ENCODE measurements at places on chromosomes 5 and 9.
A peak's percentile ranks its signal among the peaks of the same experiment; 100 is the strongest.

DNA sequence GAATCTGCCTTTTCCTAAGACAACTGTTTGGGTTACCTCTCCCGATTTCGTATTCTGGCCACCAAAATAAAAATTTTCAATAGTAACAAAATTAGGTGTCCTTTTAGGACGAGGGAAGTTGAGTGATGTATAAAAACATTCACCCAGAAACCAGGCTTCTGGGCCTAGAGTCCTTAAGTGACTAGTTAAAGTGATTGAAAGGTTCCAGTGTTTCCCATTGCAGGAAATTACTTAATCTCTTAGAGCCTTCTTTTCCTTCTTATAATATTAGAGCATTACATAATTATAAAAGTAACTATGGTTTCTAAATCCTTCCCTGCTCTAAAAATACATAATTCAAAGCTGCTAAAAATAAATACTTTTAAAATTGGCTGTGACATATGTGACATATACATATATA is 7.3 kb downstream of the MCIDAS start:
- no peak for DNase-seq
- no peaks in the 10 kb centered on the region for H3K36me3 ChIP-seq
- peaks cover 58% of the 10 kb centered on the region for H3K27me3 ChIP-seq
- H3K27ac ChIP-seq, result no peak overlapping the region
- peaks cover 2% of the 10 kb centered on the region for H3K4me1 ChIP-seq

DNA sequence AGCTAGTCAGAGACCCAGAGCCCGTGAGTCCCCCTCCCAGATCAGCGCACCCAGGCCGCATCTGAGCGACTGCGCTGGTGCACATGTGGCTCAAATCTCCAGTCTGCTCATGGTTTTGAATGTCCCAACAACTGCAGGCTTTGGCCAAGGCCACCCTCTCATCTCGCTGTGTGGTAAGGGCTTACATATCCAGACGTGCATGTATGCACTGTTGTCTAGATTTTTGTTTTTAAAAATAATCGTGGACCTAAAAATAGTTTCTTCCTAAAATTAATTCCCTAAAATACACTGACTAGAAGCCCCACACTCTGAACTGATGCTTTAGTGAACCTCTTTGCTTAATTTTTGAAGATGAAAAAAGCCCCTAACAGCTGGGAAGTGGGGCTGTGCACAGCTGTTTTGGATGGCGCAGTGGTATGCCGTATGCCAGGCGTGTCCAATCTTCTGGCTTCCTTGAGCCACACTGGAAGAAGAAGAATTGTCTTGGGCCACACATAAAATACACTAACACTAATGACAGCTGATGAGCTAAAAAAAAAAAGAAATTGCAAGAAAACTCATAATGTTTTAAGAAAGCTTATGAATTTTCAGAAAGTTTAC is 143.0 kb upstream of the LHFPL2 start:
- H3K36me3 ChIP-seq, result no peaks in the 10 kb centered on the region
- no peak overlapping the region for H3K27ac ChIP-seq
- H3K27me3 ChIP-seq, result no peaks in the 10 kb centered on the region

DNA sequence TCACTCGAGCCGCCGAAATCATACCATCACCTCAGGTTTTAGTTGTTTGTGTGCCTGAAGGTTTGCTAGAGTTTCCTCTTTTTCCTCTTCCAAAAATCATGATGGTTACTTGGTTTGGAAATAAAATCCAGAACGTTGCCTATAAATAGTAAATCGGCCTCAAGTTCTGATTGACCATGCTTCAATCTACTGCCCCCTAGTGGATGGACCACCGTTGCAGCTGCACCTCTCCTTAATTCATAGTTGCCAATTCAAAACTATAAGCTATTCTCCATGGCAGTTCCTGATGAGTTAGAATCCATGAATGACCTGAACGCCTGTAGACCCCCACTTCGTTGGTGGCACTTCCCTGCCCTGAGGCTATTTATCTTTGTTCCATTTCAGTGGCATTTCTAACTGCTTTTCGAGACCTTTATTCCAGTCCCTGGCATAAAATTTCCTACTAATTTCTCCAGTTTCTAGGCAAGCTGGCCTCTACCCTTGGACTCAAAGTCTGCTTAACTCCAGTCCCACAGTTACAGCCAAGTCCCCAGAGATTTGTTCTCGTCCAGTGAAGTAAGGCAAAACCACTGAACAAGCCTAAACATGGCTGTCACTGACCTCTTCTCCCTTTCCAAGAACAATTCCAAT is 422.6 kb downstream of the EFNA5 start:
- peak; percentile 68 for DNase-seq
- H3K4me3 ChIP-seq, result no peak overlapping the region
- no peak overlapping the region for H3K27ac ChIP-seq
- no peaks in the 10 kb centered on the region for H3K36me3 ChIP-seq
- no peaks in the 10 kb centered on the region for H3K4me1 ChIP-seq

GRCh38 chr5:158886086-158886485 is 213.6 kb downstream of the EBF1 start:
- no peak overlapping the region for H3K4me3 ChIP-seq
- H3K27me3 ChIP-seq, result no peaks in the 10 kb centered on the region
- H3K27ac ChIP-seq, result no peak overlapping the region
- no peaks in the 10 kb centered on the region for H3K4me1 ChIP-seq
- peak; percentile 59 for DNase-seq

GRCh38 chr5:142846406-142846805 is 76.2 kb downstream of the ARHGAP26 start:
- no peak overlapping the region for H3K27ac ChIP-seq
- H3K27me3 ChIP-seq, result no peaks in the 10 kb centered on the region
- H3K4me1 ChIP-seq, result peaks cover 2% of the 10 kb centered on the region
- DNase-seq, result no peak
- H3K36me3 ChIP-seq, result no peaks in the 10 kb centered on the region
- H3K4me3 ChIP-seq, result no peak overlapping the region

- H3K4me1 ChIP-seq, result peaks cover 4% of the 10 kb centered on the region
- H3K4me3 ChIP-seq, result no peak overlapping the region
- DNase-seq, result peak; percentile 59
- H3K36me3 ChIP-seq, result no peaks in the 10 kb centered on the region
These were observed 422.7 kb downstream of the TLE1 start for GRCh38 chr9:81266674-81267073.

- no peak overlapping the region for H3K4me3 ChIP-seq
- no peak overlapping the region for H3K27ac ChIP-seq
- no peaks in the 10 kb centered on the region for H3K4me1 ChIP-seq
- DNase-seq, result no peak
- H3K27me3 ChIP-seq, result peaks cover 3% of the 10 kb centered on the region
These were observed 68.0 kb upstream of the PIP5K1B start for GRCh38 chr9:68637020-68637419.

DNA sequence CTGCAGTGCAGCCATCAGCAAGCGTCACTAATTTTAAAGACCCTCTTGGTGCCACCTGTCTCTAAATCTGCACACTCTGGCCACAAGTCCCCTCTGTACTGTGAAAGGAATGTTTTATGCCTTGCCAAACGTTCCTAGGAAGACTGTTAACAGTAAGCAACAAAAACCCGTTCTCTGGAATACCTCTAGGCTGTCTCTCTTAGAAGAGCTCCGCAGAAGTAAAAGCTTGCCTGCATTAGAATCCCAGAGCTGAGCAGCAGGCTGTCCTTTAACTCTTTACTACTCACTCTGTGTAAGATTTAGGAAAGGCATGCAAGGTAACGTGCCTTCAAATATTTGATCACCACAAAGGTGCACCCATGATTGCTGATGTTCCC is 53.9 kb upstream of the C9orf72 start:
- no peaks in the 10 kb centered on the region for H3K36me3 ChIP-seq
- H3K27ac ChIP-seq, result no peak overlapping the region
- no peak for DNase-seq
- no peaks in the 10 kb centered on the region for H3K4me1 ChIP-seq
- no peaks in the 10 kb centered on the region for H3K27me3 ChIP-seq

GRCh38 chr5:172768573-172769341 is 2.2 kb downstream of the DUSP1 start:
- no peaks in the 10 kb centered on the region for H3K27me3 ChIP-seq
- peaks cover 15% of the 10 kb centered on the region for H3K36me3 ChIP-seq
- H3K4me3 ChIP-seq, result peak overlapping the region; percentile 55
- peaks cover 15% of the 10 kb centered on the region for H3K4me1 ChIP-seq
- H3K27ac ChIP-seq, result peak overlapping the region; percentile 91

GRCh38 chr5:172550996-172551395 is 90.1 kb upstream of the NEURL1B start:
- H3K27ac ChIP-seq, result no peak overlapping the region
- H3K4me3 ChIP-seq, result no peak overlapping the region
- peaks cover 12% of the 10 kb centered on the region for H3K27me3 ChIP-seq
- no peaks in the 10 kb centered on the region for H3K4me1 ChIP-seq

DNA sequence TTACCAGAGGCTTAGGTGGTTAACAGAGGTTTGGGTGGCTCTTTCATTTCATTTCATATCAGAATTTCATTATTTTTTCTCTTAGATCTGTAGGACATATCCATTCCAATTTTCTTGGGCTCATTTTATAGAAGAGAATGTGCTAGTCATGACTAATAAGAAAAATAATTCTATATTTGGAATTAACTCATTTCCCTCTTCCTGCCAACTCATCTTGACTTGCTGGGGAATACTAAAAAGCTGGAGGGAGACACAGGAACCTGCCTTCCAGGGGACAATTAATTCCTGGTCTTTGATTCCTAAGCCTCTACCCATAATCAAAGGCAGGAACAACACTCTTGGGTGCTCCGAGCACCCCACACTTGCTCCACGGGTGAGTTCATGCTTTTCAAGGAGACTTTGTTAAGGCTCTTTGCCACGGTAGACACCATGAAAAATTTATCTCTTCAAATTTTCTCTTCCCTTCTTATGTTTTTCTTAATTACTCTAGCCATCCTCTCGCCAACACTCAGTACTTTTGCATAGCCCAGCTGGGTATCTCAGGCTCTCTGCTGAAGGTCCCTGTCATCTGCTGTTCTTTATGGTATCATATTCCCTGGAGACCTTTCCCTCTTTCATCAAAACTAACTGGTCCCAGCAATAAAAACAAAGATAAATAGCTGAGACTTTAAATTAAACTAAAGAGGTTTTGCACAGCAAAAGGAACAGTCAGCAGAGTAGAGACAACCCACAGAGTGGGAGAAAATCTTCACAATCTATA is 273.9 kb downstream of the NPR3 start:
- no peaks in the 10 kb centered on the region for H3K36me3 ChIP-seq
- H3K27me3 ChIP-seq, result no peaks in the 10 kb centered on the region
- H3K27ac ChIP-seq, result no peak overlapping the region

- H3K36me3 ChIP-seq, result no peaks in the 10 kb centered on the region
- no peak overlapping the region for H3K4me3 ChIP-seq
- no peaks in the 10 kb centered on the region for H3K27me3 ChIP-seq
- H3K4me1 ChIP-seq, result no peaks in the 10 kb centered on the region
- no peak overlapping the region for H3K27ac ChIP-seq
These were observed 434.5 kb upstream of the TRPC7 start for GRCh38 chr5:136799806-136800372.

DNA sequence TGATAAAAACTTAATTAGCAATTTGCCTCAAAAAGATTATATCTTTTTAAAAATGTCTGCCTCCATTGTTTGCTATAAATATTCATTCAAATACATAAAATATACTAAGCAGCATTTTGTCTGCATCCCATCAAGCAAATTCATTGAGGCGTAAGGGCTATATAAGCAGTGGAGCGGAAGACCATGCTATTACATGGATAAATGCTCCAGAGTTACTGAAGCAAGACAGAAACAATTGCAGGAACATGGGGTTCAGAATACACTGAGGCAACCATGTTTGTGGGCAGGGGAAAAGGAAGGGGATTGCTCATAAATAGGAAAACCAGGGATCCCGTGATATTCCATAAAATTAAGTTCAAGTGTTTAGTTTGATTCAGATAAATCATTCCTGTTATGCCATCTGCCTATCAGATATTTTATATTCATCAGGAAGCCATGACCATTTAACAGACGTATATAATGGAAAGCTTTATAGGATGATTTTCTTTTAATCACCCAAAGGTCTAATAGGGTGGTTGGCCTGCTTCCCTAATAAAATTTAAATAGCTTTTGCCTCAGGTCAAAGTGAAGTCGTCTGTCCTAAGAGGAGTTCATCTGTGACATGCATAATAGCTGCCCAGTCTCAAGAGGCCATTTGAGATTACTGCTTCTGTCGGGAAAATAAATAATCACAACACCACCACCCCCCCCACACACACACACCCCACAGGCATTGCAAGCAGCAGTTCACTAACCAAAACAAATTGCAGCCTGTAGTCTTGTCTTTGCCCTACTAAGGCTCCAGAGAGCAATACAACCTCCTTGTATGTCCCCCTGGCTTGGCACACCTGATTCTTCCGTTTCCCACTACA is 105.2 kb downstream of the RASEF start:
- H3K4me3 ChIP-seq, result no peak overlapping the region
- no peaks in the 10 kb centered on the region for H3K36me3 ChIP-seq
- no peak overlapping the region for H3K27ac ChIP-seq
- peak; percentile 20 for DNase-seq
- H3K27me3 ChIP-seq, result no peaks in the 10 kb centered on the region

- H3K4me1 ChIP-seq, result no peaks in the 10 kb centered on the region
- DNase-seq, result no peak
- H3K27ac ChIP-seq, result no peak overlapping the region
- no peaks in the 10 kb centered on the region for H3K36me3 ChIP-seq
- no peak overlapping the region for H3K4me3 ChIP-seq
These were observed 57.4 kb downstream of the SFXN1 start for GRCh38 chr5:175535796-175536195.

DNA sequence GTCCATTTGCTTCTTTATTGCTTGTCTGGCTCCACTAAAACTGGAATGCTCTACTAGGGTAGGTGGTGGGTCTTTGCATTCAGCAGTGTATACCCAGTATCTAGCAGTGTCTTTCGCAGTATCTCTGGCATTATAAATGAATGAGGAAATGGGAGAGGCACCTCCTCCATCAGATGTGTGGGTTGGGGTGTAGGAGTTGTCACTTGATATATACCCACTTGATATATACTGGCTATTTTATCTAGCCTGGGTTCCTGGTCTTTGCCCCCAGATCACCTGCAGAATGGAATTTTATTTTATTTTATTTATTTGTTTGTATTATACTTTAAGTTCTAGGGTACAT is 208.5 kb downstream of the PARP8 start:
- no peak for DNase-seq
- no peaks in the 10 kb centered on the region for H3K27me3 ChIP-seq
- no peaks in the 10 kb centered on the region for H3K4me1 ChIP-seq
- no peaks in the 10 kb centered on the region for H3K36me3 ChIP-seq

GRCh38 chr9:127172066-127172707 is 49.8 kb upstream of the ANGPTL2 start:
- H3K4me1 ChIP-seq, result no peaks in the 10 kb centered on the region
- peak; percentile 48 for DNase-seq
- H3K36me3 ChIP-seq, result no peaks in the 10 kb centered on the region
- H3K27me3 ChIP-seq, result no peaks in the 10 kb centered on the region

GRCh38 chr5:34742061-34742460 is 85.9 kb downstream of the RAI14 start:
- no peak overlapping the region for H3K27ac ChIP-seq
- H3K36me3 ChIP-seq, result peaks cover 1% of the 10 kb centered on the region
- H3K4me1 ChIP-seq, result peaks cover 6% of the 10 kb centered on the region
- H3K27me3 ChIP-seq, result no peaks in the 10 kb centered on the region
- no peak for DNase-seq
- no peak overlapping the region for H3K4me3 ChIP-seq
